T follicular helper cell (primary cell): ENCODE measurements at places on chromosomes 7 and 10.

DNA sequence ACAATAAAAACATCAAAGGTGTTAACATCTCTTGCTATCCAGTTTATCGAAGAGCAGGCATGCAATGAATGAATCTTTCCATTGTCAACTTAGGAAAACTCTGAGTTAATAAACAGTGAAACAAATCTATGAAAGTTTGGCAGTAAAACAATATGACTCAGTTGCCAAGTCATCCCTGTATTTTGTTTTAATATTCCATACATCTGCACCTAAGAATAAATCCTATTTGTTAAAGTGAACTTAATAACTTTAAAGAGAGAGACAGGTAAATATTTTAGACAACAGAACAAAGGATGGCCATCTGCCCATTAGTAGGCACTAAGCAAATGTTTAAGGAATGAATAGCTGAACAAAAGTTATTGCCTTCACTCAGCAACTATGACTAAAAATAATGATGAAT, 700.5 kb upstream of the CELF2 start:
- DNase-seq = no peak

GRCh38 chr10:102642736-102643335, 1.4 kb upstream of the TRIM8 start:
- DNase-seq = peak; percentile 40

DNA sequence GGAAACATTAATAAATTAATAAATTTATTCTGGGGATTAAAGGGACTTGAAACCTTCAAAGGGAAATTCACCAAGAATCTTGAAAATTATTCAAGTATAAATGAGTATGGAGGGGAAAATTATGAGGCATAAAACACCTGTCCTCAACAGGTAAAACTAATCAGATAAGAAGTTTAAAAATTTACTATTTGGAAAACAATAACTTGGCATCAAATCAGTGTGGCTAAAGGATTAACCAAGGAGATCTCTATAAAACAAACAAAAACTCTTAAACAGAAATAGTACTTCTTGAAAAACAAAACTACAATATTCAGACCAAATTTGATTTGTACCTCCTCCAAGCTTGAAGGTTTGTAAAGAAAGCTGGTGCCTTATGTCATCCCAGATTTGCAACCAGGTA, 66.4 kb upstream of the ZNF804B start:
- no peak for DNase-seq

DNA sequence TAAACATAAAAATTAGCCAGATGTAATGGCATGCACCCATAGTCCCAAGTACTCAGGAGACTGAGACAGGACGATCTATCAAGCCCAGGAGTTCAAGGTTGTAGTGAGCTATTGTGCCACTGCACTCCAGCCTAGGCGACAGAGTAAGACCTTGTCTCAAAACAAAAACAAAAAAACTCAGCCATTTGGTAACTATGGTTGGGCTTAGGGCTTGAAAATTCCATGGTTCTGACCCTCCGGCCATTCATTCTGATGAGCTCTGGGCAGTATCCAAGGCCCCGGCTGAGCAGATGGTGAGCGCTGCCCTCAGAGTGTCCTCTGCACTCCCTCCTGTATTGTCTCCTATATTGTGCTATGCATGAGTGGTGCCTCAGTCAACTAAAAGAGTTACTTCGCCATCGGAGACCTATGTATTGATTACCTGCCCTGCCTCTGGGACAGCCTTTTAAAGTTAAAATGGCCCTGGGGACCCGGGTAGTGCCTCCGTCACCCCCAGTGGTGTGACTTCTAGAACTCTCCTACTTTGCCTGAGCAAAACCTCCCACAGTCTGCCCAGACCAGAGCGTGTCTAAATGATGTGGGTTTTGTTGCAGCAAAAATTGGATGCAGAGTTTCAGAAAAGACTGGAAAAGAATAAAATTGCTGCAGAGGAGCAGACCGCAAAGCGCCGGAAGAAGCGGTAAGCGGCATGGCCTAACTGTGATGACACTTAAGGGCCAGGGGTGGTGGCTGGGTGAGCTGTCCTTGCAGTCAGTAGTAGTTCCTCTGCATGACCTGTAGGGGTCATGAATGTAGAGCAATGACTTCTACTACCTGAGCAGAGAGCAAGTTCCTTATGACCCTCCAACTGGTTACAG, 8.1 kb downstream of the PRKRIP1 start:
- DNase-seq = peak; percentile 25

GRCh38 chr10:93148476-93148875, 74.8 kb downstream of the CYP26A1 start:
- DNase-seq = no peak

DNA sequence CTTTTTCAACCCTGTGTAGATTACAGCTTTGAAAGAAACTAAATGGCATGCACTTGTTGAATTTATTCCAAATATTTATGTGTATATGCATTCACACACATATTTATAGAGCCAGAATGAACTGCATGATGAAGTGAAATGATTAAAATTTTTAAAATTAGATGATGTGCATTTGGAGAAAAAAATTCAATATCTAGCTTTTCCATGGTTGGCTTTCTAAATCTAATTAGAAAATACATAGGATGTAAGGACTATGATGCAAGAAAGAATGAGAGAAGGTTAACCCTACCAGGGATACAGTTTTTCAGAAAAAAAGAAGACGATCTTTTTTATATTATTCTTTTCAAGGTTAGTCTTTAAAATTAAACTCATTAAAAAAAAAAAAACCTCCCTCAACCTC, 204.5 kb downstream of the TRIL start:
- no peak for DNase-seq

GRCh38 chr10:32379318-32379949, 32.5 kb upstream of the EPC1 start:
- DNase-seq = no peak

GRCh38 chr7:120274482-120274881, 1.5 kb downstream of the KCND2 start:
- DNase-seq = no peak
